ENCODE measurements at places on chromosomes 7 and 10.
A peak's percentile ranks its signal among the peaks of the same experiment; 100 is the strongest.

DNA sequence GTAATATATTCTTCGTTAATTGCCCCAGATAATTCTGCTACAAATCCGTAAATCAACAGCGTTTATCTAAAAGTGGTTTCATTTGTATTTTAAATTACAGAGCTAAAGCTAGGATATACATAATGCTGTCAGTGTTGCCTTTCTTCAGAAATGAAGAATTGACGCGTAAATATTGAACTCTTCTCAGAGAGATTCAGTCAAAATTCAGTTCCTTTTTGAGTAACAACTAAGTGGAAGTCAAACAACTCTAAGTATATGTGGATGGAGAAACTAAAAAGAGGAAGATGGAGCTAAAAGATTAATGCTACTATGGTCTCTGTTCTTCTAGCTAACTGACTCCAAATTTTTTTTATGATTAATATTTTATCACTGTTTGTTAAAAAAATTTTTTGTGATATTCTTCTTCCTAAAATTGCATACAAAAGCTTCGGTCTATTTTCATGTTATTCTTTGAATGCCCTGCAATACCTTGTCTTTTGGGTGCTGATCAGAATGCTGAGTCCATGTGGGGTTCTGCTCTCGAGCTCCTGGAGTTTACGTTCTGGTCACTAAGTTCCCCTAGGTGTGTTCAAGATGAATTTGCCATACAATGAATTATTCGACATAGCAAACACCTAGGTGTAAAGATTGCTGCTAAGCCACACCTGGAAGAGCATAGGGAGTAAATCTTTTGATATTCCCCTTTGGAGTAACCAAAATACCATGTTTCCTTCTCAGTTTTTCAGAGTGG is 20.7 kb downstream of the MDFIC start:
- DNase-seq: no peak

DNA sequence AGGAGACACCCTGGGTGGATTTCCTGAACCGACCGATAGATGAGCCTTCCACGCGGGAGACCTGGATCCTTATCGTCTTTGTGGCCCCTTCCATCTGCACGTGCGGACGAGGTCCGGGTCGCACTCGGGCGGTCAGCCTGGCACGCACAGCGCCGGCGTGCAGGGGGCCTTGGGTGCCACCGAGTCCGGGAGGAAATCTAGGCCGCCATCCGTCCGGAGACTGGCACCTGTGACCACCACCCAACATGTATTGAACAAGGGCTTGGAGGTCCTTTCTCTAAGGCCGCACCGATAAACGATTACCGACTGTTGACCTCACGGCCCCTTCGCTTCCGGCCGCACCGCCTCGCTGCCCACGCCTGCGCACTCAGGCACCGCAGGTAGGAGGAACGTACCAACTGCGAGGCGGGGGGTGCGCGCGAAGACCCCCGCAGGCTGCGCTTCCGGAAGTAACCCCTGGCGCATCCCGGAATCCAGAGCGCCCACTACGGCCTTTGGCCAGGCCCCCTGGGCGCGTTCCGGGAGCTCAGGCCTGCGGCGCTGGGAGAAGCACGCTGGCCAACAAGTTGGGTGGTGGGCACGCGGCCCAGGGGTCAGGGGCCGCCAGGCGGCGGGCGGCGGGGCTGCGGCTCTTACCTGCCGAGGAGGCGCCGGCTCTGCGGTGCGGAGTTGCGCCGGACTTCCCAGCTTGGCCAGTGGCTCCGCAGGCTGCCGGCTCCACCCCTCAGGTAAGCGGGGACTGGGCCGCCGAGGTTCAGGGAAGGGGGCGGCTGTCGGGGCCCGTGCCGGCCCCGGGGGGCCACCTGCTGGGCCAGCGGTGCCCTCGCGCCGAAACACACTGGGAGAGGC is at the start of the genes ACTR3C and LRRC61:
ACTR3C (minus strand) TSS at position 713 of the 849 bp plus-strand sequence. CDS start 28,249 bp downstream, outside the sequence.
LRRC61 (plus strand) TSS at position 523 of the 849 bp plus-strand sequence. CDS start 13,507 bp downstream, outside the sequence.
- DNase-seq: peak; percentile 74

GRCh38 chr7:6409944-6410693 is 37.6 kb downstream of the DAGLB start:
- DNase-seq: no peak

DNA sequence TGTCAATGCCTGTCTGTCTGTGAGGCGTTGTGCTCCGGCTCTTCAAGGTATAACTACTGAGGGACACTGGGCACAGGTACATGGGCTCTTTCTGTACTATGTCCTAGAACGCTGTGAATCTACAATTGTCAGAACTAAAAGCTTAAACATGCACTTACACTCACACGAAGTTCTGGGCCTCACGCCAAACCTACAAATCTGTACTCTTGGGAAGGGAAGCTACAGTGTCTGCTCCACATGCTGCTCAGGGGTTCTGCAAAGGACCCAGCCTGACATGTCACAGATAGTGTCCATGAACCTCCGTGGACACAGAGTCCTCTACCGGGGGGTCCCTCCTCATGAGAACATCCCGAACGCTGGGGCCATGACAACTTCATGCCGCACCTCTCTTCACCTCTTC is 268.7 kb downstream of the WDR37 start:
- no peak for DNase-seq

- no peak for DNase-seq
Measured at GRCh38 chr7:152330827-152331226, 105.0 kb downstream of the KMT2C start.

GRCh38 chr7:119996634-119997033 is 276.3 kb upstream of the KCND2 start:
- no peak for DNase-seq

GRCh38 chr7:79240413-79240812 is 213.1 kb downstream of the MAGI2 start:
- DNase-seq: no peak

DNA sequence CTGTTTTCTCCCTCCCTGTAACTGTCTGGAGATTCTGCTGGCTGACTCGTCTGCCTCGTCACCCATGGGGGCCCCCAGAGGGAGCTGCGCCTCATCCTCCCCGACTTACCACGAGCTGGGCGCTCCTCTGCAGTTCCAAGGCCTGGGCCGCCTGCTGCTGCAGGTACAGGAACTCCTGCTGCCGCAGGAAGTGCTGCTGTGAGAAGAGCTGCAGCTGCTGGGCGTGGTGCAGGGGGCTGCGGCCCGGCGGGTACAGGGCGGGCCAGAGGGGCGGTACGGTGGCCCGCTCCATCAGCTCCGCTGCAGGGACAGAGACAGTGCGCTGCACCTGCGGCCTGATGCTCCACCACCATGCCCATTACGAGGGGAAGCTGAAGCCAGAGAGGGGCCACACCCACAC is 47.7 kb downstream of the TNRC18 start:
- DNase-seq: no peak

DNA sequence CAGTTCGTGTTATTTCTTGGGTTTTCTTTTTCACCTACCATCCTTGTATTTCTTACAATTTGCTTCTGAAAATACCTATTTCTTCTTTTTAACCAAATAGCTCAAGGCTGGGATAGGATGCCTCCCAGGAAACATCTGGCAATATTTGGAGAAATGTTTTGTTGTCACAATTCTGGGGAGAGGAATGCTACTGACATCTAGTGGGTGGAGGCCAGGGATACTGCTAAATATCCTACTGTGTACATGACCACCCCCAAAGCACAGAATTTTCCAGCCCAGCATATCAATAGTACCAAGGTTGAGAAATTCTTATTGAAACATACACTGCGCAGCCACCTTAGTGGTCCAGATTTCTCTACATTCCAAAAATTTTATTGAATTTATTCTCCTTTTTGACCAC is 55.5 kb downstream of the CNTNAP2 start:
- DNase-seq: no peak

DNA sequence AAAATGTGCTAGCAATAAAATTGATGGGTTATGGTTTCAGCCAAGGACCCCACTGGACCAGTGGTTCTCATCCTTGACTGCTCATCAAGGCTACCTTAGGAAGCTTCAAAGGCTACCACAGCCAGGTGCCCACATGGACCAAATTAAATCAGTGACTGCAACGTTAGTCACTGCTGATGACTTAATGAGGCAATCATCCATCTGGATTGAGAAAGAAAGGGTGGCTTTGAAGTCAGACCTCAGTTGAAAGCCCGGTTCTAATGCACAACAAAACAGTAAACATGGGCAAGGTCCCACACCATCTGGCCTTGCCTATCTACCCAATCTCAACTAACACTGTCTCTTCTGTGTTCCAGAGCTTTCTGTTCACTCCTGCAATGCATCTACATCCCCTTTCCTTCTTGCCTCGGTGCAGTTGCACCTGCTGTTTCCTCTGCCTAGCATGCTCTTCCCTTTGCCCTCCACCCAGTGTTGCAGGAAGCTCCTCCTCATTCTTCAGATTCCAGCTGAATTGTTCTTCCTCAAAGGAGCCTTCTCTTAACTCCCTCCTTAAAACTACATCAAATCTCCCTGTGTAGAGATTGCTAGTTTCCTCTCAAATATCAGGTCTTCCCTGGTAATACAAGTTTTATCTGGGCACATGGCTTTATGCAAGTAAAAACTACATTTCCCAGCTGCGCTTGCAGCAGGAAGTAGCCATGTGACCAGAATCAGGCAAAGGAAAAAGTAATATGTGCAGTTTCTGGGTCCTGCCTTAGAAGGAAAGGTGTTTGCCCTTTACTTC is 10.3 kb upstream of the KCNK18 start:
- no peak for DNase-seq

GRCh38 chr7:92809760-92810573 is 26.4 kb downstream of the CDK6 start:
- peak; percentile 27 for DNase-seq

GRCh38 chr7:101818287-101819071 is 1.1 kb downstream of the CUX1 start:
- no peak for DNase-seq

DNA sequence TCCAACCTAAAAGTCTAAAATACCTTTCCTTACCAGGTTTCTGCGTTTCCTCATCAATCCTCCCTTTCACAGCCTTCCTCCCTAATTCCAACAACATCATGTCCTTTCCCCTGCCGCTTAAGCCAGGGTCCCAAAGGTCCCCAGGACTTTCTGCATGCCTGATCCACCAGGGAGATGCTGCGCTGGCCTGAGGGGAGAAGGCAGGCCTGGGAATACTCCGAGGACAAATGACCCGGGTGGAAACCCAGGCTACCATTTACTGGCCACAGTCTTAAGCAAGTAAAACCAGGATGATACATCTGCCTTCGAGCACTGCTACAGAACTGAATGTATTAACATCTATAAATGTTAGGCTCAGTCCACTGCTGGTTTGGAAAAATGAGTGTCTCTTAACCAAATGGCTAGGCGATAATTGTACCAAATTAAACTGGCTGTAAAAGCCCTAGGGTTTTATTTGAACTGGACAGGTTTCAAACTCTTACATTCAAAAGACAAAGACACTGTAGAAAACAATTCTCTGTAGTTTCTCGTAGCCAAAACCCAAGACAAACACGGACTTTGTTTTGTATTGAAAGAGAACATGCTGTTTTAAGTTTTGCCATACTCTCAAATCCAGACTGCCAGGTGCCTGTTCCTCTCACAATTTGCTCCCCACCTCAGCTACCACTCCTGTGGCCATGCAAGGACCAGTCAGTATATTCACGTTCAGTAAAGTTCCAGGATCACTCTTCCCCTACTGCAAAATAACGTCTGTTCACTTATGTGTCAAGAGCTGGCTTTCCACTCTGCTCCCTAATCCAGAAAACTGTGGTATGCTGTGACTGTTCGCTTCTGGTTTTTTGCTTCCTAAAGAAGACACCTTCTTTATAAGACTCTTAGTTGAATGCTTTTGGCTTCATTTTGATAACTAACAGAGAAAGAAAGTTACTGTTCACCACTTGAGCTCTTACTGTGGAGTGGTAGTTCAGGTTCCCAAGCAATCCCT is 145.7 kb downstream of the RNF216 start:
- no peak for DNase-seq

GRCh38 chr7:80851896-80852476 is 66.9 kb downstream of the SEMA3C start:
- DNase-seq: no peak

DNA sequence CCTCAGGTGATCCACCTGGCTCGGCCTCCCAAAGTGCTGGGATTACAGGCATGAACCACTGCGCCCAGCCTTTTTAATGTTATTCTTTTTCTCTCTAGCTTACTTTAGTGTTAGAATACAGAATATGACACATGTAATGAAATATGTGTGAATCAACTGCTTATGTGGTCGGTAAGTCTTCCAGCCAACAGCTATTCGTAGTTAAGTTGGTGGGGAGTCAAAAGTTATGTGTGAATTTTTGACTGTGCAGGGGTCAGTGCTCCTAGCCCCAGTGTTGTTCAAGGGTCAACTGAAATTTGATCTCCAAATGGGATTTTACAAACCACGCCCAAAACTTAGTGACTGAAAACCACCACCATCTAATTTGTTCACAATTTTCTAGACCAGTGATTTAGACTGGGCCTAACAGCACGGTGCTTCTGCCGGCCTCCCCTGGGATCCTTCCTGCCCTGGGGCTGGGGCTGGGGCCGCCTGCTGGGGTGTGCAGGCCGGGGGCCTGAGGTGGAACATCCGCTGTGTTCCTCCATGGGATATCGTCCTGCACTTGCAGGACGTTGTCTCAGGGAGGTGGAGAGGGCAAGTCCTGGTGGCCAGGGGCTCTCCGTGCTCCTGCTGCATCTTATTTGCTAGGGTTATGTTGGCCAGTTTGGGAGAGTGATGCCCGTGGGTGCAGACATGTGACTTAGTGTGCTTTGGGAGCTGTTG is 24.5 kb upstream of the GRB10 start:
- DNase-seq: no peak

- no peak for DNase-seq
Measured at GRCh38 chr10:118139321-118139720, 92.6 kb upstream of the RAB11FIP2 start.

DNA sequence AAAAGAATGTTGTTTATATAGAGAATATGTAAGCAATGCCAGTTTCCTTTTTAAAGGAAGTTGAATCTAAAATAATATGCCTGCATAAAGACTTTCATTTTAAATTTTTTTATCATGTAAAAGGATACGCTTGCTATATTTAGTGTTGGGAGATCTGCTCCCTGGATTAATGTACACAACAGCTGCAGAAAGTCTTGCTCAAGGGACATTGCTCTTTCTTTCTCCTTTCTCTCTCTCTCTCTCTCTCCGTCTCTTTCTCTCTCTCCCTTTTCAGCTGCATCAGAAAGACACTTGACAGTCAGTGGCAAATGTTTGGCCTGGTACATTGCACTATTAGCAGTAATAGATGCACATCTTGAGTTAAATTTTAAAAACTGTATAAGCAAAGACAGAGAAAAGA is 739 bp downstream of the MYPN start:
- no peak for DNase-seq

GRCh38 chr7:157267516-157267915 is 69.3 kb upstream of the DNAJB6 start:
- DNase-seq: no peak

GRCh38 chr10:21675157-21675796 is 141.2 kb downstream of the MLLT10 start:
- no peak for DNase-seq
